Dorsolateral prefrontal cortex (tissue), 122 donors: ENCODE measurements at places on chromosomes 7 and 10.

- no peak for DNase-seq
Measured at GRCh38 chr10:34017281-34017680, 682.8 kb upstream of the NRP1 start.

DNA sequence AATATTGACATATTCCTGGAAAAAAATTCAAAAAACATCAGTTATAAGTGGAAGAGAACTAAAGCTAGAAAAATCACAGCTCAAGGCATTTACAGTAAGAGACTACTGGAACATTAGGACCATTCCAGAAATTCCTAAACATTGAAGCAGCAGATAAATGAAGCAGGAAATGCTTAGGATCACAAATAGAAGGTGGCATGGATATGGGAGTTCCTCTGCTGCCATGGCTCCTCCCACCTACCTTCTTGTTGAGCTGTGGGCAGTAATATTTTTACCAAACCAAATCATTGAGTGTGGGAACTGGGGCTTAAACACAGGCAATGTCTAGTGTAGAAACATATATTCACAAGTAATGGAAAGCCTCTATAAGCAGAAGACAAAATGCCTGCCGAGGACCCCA, 292.8 kb downstream of the ANKRD7 start:
- no peak for DNase-seq

DNA sequence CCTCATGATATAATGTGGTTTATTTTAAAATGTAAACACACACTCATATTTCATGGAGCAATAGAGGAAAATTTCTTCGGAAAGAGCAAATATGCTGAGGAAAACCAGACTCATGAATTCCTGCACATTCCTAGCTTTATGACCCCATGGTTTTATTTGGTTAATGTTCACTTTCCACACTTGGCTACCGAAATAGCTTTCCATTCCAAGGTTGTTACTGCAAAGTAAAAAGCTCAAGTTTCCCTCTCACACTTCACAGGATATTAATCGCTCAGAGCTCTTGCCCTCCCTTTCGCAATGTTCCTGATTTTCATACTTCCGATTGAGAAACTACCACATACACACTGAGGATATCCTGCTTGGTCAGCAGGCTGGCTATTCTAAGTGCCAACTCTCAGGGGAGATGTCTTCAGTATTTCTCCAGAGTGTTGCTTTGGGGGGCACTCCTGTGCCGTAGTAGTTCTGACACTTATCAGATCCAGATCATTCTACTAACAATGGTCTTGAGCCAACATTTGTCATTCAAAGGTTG, 77.5 kb upstream of the STEAP1B start:
- no peak for DNase-seq

- DNase-seq: no peak
Measured at GRCh38 chr10:2049560-2049959, 312.2 kb upstream of the ADARB2 start.

- no peak for DNase-seq
Measured at GRCh38 chr10:20769481-20769880, 127.6 kb downstream of the NEBL start.

DNA sequence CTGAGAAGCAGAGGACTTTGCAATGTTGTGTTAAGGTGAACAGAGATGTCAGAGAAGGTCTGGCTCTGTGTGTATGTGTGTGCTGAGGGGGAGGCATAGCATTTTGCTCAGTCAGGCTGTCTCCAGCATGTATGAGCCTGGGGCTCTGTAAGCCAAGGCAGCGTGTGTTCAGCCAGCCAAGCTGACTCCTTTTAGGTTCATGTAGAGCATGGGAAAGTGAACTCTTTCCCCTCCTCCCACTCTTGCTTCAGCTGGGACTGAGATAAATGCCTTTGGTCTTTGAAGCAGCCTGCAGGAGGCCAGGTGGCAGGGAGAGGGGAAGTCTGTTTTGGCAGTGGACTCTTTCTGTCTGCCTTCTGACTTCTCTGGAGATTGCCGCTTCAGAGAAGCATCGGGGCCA, 3.8 kb downstream of the SFXN2 start:
- DNase-seq: no peak

GRCh38 chr10:59868696-59869593, 37.4 kb downstream of the CCDC6 start:
- no peak for DNase-seq

DNA sequence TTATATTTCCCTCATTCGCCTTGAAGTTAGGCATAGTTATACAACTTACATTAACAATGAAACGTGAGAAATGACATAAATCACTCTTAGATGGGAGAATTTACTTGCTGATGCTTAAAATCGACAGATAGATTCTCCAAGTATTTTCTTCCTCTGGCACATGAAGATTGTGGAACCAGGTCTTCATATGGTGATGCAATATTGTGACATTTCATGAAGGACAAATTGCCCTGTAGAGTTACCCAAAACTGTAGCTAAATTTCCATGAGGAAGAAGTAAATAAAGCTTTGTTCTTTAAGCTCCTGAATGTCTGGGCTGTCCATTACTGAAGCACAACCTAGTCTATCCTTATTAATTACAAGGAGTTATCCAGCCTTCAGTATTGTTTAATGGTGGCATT, 353.1 kb downstream of the THSD7A start:
- no peak for DNase-seq

DNA sequence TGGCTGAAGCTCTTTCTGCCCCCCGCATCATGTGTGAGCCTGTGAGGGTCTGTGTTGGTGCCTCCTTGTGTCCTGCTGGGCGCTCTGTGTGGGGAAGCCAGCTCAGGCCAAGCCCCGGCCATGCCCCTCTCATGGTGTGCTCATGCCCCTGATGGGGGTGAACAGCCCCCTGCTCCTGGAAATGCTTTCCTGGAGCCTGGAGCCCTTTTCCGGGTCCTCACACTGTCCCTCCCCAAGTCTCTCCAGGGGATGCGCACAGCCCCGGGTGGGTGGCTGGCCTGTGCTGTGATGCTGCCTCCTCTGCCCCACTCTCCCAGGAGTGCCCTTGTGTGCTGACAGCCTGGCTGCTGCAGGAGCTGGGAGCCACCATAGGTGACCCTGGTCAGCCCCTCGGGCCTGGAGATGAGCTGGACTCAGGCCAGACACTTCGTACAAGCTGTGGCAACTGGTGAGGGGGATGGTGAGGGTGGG, 20.8 kb upstream of the ZNF862 start:
- DNase-seq: no peak

DNA sequence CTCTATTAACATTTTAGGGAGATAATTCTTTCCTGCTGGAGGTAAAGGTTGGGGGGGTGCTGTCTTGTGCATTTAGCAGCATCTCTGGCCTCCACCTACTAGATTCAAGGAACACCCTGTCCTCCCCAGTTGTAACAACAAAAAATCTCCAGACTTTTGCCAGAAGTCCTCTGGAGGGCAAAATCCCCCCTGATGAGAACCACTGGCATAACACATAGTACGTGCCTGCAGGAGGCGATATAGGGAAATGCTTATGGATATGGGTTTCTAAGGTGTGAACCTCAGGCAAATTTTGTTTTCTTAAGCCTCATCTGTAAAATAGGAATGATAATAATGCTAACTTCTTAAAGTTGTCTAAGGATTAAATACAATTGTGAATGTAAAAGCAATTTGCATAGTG, 2.9 kb upstream of the OSBPL3 start:
- no peak for DNase-seq
